ENCODE measurements at places on chromosomes 2 and 18. TPM values are rescaled to one million over a fixed set of nuclear protein-coding genes. Genes with fewer than 3 reads are reported as not detected.
A peak's percentile ranks its signal among the peaks of the same experiment; 100 is the strongest.

DNA sequence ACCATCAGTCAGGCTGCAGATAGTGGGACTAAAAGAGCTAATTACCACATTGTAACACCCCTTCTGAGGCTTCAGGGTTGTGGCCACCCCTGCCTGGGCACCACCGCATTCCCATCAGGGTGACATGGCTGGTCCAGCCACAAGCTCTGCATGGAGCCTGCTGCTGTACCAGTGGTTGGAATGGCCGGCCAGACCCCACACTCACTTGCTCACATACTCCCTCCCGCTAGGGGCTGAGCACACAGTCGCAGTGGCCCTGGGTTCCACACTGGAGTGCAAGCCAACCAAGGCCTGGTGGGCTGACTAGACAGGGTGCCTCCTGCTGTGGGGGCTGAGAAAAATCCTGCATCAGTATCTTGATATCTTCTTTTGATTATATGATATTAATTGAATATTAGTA lies 182.8 kb upstream of the STK17B start:
- DNase-seq, result no peak
- H3K36me3 ChIP-seq, result no peaks in the 10 kb centered on the region
- H3K27me3 ChIP-seq, result no peaks in the 10 kb centered on the region
- H3K27ac ChIP-seq, result no peak overlapping the region
- H3K4me3 ChIP-seq, result no peak overlapping the region

DNA sequence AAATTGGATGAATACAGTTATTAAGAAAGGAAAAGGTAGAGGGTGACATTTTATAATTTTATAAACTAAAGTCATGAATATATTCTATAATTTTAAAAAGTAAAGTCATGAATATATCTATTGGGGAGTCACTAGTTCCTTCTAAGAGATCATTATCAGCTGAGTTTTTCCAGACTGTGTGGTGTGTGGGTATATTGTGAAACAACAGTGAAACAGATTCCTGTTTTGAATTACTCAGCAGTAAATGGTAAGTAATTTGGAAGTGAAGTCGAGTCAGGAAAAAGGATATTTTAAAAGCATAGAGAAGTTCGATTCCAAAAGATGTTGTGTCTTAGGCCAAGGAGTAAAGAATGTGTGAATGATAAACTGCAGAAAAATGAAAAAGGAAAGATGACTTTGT lies 1018.2 kb upstream of the NXPH2 start:
- no peak for DNase-seq
- no peak overlapping the region for H3K27ac ChIP-seq
- H3K4me1 ChIP-seq, result no peaks in the 10 kb centered on the region
- no peaks in the 10 kb centered on the region for H3K36me3 ChIP-seq
- no peak overlapping the region for H3K4me3 ChIP-seq

Gene MORN2
- total RNA-seq, result 10.0 TPM

DNA sequence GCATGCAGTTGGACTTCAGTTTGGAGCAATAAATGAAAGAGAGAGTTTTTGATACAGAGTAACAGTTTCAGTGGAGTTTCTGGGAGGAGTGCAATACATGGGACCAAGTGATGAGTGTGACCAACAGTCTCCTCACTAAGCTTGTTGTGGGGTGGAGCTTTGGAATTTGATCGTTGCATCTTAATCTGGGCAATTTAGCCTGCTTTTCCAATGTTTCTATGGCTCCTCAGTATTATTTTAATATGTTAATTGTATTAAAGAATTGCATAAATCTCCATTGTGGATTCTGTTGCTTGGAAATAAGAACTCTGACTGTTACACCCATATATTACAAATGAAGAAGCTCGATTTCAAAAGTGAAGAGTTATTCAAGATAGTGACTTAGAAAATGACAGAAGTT lies 446.6 kb upstream of the LRATD1 start:
- no peak overlapping the region for H3K27ac ChIP-seq
- no peak overlapping the region for H3K4me3 ChIP-seq
- H3K4me1 ChIP-seq, result no peaks in the 10 kb centered on the region
- no peaks in the 10 kb centered on the region for H3K36me3 ChIP-seq
- no peak for DNase-seq
- no peaks in the 10 kb centered on the region for H3K27me3 ChIP-seq

- peaks cover 5% of the 10 kb centered on the region for H3K27me3 ChIP-seq
- H3K36me3 ChIP-seq, result no peaks in the 10 kb centered on the region
- H3K27ac ChIP-seq, result no peak overlapping the region
- no peak for DNase-seq
- no peaks in the 10 kb centered on the region for H3K4me1 ChIP-seq
- no peak overlapping the region for H3K4me3 ChIP-seq
Observed at GRCh38 chr2:29532436-29532835, 388.9 kb downstream of the ALK start.

DNA sequence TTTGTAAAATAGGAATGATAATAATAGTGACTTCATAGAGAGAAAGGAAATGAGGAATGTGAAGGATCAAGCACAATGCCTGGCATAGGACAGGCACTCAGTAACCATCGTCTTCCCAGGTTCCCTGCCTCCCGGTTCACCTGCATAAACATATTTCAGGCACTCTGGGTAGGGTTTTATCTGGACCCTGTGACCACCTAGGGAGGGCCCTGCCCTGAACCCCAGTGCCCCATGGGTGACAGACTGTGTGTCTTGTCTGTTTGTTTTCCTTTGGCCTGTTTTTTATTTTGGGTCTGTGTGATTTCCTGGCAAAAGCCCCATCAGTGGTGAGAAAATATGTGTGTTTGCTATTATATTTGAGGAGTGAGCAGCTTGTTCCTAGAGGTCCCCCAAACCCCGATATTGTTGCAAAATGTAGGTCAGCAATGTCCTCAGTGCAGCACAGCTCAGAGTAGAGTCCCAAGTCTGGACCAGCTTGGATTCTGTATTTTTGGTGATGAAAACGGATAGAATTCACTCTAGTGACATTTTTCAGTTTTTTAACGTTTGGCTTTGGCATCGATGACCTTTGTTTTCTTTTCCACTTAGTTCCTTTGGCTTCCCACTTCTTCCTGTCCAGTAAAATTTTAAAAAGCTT lies 9.6 kb upstream of the NT5C1B start:
- H3K27me3 ChIP-seq, result no peaks in the 10 kb centered on the region
- no peak overlapping the region for H3K27ac ChIP-seq
- no peaks in the 10 kb centered on the region for H3K36me3 ChIP-seq
- no peak for DNase-seq

DNA sequence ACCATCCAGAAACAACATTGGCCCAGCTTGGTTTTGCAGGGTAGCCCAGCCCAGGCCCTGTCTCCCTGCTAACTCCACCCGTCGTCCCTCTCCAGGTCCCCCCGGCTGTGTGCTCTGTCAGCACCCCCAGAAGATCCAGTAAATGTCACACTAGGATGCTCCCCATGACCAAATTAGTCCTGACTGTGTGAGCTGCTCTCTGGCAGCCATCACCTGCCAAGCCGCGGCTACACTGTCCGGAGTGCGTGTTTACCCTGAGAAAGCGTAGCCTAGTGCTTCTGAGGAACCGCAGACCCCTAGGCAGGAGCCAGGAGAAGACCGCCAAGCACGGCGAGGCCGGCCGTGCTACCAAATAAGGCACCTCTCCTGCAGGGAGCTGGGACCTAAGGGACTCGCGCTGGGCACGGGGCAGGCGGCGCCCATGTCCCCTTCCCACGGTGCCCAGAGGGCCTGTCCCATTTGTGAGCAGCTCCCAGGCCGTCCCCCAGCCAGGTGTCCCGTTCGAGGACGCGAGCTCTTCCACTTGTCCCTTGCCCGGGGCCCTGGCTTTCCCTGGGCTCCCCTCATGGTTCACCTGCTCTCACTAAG lies 849.9 kb downstream of the RNF144A start:
- DNase-seq, result peak; percentile 23
- H3K4me1 ChIP-seq, result no peaks in the 10 kb centered on the region
- peak overlapping the region; percentile 76 for H3K27ac ChIP-seq
- H3K36me3 ChIP-seq, result no peaks in the 10 kb centered on the region
- no peaks in the 10 kb centered on the region for H3K27me3 ChIP-seq
- H3K4me3 ChIP-seq, result no peak overlapping the region

DNA sequence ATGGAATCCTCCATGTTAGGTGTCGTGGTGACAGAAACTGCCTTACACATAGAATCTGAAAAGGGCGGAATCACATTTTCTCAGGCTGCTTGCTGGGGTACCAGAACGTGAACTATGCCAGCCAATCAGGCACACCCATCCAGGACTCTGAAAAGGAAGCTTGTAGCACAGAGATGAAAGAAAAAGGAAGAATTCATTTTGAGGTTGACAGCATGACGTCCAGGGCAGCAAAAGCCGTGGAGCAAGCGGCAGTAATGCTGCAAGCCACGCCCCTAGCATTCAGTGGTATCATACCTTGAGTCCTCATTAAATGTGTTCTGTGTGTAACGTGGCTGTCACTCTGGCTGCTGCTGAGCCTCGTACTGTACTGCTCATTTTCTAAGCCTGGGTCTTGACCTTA lies 304.0 kb downstream of the DYSF start:
- no peaks in the 10 kb centered on the region for H3K27me3 ChIP-seq
- no peaks in the 10 kb centered on the region for H3K4me1 ChIP-seq
- DNase-seq, result no peak
- H3K36me3 ChIP-seq, result no peaks in the 10 kb centered on the region

DNA sequence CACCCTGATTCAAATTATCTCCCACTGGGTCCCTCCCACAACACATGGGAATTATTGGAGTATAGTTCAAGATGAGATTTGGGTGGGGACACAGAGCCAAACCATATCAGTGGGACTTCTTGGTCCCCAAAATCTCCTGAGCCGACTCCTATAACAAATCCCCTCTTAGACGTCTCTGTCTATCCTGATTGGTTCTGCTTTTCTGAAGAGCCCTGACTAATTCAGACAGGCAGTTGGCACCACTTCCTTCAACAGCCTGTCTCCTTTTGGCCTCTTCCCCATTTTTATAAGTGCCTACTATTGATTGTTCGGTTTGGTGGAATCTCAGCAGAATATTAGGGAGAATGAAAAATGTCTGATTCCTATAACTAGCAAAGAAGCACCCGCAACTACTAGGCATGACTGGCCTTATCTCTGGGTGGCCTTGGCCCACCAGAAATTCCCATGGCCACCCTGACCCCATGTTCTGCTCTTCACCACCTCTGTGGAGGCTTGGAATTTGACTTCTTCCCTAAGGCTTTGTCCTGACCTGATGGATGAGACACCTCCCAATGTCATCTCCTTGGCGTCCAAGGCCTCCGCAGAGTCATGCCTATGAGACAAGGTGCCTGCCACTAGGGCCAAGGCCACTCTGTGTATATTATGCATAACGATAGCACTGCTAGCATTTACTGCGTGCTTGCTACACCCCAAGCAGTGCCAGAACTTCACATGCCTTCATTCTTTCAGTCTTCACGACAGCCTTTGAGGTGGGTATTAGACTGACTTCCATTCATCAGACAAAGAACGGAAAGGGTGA lies 218.9 kb upstream of the COPS8 start:
- no peaks in the 10 kb centered on the region for H3K4me1 ChIP-seq
- no peaks in the 10 kb centered on the region for H3K36me3 ChIP-seq
- DNase-seq, result no peak
- no peak overlapping the region for H3K27ac ChIP-seq
- H3K27me3 ChIP-seq, result no peaks in the 10 kb centered on the region

Gene CNOT9
- total RNA-seq, result 33.7 TPM

DNA sequence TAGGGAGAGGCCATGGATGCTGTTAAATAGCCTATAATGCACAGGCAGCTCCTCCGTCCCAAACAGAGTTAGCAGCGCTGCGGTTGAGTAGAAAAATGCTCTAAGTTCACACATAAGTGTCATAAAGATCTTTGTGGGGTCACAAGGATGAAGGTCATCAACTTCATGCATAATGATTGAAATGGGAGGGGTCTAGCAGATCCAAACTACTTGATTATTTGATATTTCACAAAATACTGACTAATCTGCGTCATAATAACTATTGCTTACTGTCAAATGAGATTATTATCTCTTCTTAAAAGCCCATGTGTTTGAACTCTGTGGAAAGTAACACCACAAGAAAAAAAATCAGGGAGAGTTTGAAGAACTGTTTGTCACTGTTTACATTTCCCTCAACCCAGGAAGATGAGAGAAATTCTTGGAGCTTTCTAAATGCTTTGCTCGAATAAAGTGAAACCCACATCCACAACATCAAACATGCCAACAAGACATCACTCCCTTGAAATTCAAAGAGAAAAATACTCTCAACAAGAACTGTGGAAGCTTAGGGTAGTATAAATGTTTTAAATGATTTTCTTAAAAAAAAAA lies 50.5 kb upstream of the CREB1 start:
- peaks cover 4% of the 10 kb centered on the region for H3K4me1 ChIP-seq
- H3K27me3 ChIP-seq, result no peaks in the 10 kb centered on the region
- DNase-seq, result no peak
- no peak overlapping the region for H3K27ac ChIP-seq

Gene AQP12A
- total RNA-seq, result not detected

Gene TOGARAM2
- total RNA-seq, result 3.1 TPM

DNA sequence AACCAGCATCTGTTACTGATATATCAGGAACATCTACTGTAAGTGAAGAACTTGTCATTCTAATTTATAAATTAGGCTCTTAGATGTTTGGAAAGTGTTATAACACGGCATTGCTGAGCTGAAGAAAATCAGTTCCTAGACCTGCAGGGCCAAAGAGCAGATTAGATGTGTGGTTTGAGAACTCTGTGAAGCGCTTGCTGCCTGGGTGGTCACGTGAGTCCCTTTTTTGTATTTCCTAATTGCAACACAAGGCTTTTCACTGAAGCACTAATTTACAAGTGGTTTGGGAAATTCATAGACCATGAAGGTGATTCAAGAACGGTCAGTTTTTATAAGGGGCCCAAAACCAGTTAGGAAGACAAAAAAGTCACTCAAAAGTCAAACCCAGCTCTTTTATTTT lies 106.9 kb upstream of the SP3 start:
- H3K27me3 ChIP-seq, result no peaks in the 10 kb centered on the region
- DNase-seq, result no peak
- H3K4me3 ChIP-seq, result no peak overlapping the region
- no peak overlapping the region for H3K27ac ChIP-seq

- peaks cover 20% of the 10 kb centered on the region for H3K27me3 ChIP-seq
- peaks cover 53% of the 10 kb centered on the region for H3K4me1 ChIP-seq
- no peaks in the 10 kb centered on the region for H3K36me3 ChIP-seq
- peak overlapping the region; percentile 100 for H3K27ac ChIP-seq
- no peak for DNase-seq
Observed at GRCh38 chr2:207160115-207160514, 5.6 kb downstream of the KLF7 start.

DNA sequence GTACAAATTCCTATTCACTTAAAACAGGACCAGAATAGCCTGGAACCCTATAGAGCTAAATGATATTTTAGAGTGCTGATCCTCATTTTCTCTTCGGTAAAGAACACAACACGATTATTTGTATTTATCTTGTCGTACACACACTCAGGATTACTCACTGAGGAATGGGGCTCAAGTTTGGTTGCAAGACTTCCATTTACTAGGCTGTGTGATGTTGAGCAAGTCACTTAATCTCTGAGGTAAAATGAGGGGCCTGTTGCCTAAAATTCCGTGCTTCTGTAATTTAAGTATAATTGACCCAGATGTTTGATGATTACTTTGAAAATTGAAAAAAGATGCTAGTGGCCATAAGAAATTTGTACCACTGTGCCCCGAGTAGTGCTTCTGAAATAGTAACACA lies 42.6 kb upstream of the MAP4K3 start:
- no peak for DNase-seq
- H3K4me1 ChIP-seq, result no peaks in the 10 kb centered on the region
- H3K36me3 ChIP-seq, result no peaks in the 10 kb centered on the region
- no peak overlapping the region for H3K4me3 ChIP-seq
- H3K27me3 ChIP-seq, result no peaks in the 10 kb centered on the region

Gene SDC1
- 103 TPM for total RNA-seq

All from transverse colon (tissue), 4 donors.